ENCODE measurements at places on chromosomes 5 and 9.

DNA sequence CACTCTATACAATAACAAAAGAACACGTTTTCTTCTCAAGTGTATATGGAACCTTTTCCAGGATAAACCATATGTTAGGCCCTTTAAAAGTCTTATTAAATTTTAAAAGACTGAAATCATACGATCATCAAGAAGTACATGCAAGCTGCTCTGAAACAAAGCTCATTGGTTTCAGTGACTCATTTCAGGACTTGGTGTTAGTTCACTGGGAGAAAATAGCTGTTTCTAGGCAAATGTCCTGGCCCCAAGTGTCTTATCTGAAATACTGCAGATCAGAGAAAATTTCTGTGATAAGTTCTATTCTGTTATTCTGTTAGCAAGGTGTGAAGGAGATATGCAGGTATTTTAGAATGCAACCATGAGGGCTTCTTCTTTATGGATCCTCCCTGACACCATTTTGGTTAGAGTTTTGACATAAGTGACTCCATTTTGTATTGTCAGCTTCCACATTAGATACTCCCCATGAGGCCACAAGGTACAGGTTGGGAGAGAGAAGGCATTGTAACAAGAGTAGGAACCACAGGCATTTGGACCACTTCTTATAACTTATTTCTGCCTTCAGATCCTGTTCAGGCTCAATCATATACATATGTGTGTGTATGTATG lies 7.5 kb upstream of the CCDC180 start:
- no peak for DNase-seq

GRCh38 chr5:31078956-31079355 lies 114.5 kb upstream of the CDH6 start:
- DNase-seq, result no peak

- no peak for DNase-seq
Observed at GRCh38 chr5:94562327-94562971, 56.0 kb downstream of the KIAA0825 start.

- no peak for DNase-seq
Observed at GRCh38 chr9:13397661-13398060, 118.2 kb upstream of the MPDZ start.

- no peak for DNase-seq
Observed at GRCh38 chr9:99389087-99390033, 167.3 kb downstream of the SEC61B start.

DNA sequence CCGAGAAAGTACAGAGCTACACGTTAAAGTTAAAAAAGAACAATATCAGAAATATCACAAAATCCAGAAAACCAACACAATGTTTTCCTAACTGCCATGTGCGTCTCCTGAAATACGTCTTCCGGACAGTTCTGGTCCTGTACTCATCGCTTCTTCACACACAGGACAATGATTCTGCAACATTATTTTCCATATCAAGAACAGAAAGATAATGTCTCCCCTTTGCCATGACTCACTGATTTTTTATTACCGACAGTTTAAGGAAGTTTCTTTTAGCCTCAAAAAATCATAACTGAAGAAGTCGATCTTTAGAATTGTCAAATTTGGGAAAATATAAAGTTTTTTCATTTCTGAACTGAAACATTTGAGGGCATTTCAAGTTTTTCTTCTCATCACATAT lies 2.5 kb downstream of the TBC1D9B start:
- no peak for DNase-seq

- no peak for DNase-seq
Observed at GRCh38 chr9:4973902-4974301, 11.2 kb upstream of the JAK2 start.

DNA sequence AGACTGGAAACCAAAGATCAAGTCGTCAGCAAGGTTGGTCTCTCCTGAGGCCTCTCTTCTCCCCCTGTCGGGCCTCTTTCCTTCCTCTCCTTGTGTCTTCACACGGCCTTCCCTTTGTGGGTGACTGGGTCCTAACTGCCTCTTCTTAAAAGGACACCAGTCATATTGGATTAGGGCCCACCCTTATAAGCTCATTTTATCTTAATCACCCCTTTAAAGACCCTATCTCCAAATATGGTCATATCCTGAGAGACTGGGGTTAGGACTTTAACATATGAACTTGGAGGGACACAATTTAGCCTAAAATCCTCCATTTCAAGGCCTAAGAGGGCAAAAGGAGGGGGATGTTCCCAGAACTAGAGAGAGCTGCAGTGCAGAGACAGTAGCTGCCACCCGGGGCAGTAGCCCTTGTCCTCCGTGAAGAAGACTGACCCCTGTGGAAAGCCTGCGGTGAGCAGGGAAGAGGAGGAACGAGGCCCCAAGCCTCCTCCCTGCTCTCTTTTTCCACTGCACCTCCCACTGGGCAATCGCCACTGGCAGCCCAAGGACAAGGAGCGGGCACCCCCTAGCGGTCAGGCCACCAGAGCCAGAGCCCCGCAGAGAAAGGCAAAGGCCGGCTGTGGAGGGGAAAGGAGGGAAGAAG lies 34.9 kb downstream of the CFAP90 start:
- DNase-seq, result peak; percentile 78

DNA sequence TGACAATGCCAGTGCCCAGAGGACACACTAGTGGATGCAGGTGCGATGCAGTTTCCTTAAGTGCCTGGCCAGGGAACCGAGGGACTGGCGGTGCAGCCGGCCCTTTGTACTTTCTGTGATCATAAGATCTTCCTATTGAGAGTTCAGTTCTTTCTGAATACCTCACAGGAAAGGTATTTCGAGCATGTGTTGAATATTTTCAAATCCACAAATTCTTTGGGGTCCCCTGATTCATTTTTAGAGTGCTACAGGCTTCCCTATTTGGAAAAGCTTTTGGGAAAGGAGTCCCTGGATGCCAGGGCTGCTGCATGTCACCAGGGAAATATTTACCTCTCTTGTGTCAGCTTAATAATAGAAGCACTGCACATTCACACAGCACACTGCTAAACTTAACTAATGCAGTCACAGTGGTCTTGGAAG lies 281.5 kb downstream of the GADD45G start:
- no peak for DNase-seq

GRCh38 chr5:131710391-131710790 lies 75.4 kb upstream of the RAPGEF6 start:
- DNase-seq, result no peak

- DNase-seq, result no peak
Observed at GRCh38 chr9:133687856-133688761, 50.0 kb downstream of the SARDH start.

GRCh38 chr5:7955476-7955875 lies 86.5 kb downstream of the MTRR start:
- DNase-seq, result no peak

- DNase-seq, result no peak
Observed at GRCh38 chr9:27787891-27788290, 214.6 kb upstream of the C9orf72 start.

DNA sequence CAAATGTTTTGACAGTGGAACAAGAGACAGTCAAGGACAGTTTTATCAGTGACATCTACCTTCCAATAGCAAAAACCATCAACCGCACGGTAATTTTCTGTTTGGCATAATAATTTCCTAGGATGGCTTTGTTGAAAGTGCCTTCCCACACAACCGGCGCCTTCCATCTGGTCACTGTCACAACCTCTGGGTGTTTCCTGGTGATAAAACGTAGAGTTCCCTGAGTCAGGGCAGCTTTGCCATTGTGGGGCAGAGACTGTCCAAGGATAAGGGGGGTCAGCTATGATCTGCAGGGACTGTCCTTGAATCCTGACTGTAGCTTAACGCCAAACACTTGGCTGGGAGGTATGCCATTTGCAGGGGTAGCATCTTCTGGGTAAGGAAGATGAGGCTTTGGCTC lies 47.6 kb downstream of the GGTA1 start:
- DNase-seq, result no peak

DNA sequence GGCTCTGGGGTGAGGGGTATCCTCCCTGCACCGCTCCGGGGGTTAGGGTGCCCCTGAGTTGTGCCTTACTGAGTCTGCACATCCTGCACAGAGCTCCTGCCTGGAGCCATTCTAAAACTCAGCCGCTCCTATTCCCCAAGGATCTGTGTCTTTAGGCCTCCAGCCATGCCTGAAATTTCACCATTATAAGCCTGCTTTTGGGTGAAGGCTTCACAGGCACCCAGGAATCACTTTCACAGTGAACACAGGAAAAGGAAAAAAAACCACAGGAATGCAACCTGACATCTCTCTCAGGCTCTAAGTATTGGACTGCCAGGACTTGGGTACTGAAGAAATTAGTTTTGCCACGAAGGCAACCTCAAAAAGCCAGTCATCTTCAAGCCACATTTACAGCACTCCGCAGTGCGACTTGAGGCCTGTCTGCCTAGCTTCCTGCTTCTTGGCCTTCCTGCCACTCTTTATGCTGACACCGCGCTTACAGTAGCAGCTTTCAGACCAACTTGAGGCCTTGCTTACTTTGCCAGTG lies 30.9 kb downstream of the GALNT10 start:
- no peak for DNase-seq

- DNase-seq, result no peak
Observed at GRCh38 chr5:95989283-95990048, 27.8 kb upstream of the ELL2 start.

- no peak for DNase-seq
Observed at GRCh38 chr9:121883281-121884056, 209.6 kb downstream of the TTLL11 start.

- peak; percentile 98 for DNase-seq
Observed at GRCh38 chr5:42887097-42887496, 75.4 kb upstream of the SELENOP start.

- DNase-seq, result no peak
Observed at GRCh38 chr5:126552614-126553013, 42.4 kb downstream of the ALDH7A1 start.

GRCh38 chr9:136587944-136588662 lies 42.3 kb upstream of the NOTCH1 start:
- DNase-seq, result no peak

GRCh38 chr5:179840766-179841165 lies 17.9 kb downstream of the MRNIP start:
- no peak for DNase-seq

DNA sequence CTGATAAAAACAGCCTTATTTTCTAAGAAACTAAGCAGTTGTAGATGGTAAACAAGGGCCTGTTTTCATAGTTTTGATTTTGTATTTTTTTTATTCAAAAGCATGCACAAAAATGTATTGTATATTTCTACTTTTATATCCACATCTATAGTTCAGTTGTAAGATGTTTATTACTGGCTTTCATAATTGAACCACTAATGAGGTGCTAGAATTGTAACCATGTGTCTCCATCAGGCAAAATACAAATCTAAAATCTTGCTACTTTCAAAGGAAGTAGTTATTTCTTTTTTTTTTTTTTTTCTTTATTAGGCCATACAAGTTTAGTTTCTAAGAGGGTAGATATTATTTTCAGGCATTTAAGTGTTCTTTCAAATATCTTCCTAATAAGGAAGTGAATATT lies 1755.0 kb downstream of the MAT2B start:
- no peak for DNase-seq

GRCh38 chr5:53006911-53007890 lies 18.0 kb downstream of the ITGA2 start:
- no peak for DNase-seq

- DNase-seq, result peak; percentile 14
Observed at GRCh38 chr5:1111727-1112289, at the start of gene SLC12A7. Gene SLC12A7, minus strand, starts transcription at chr5:1112063. Its CDS starts 72 bp downstream, at chr5:1111991.

DNA sequence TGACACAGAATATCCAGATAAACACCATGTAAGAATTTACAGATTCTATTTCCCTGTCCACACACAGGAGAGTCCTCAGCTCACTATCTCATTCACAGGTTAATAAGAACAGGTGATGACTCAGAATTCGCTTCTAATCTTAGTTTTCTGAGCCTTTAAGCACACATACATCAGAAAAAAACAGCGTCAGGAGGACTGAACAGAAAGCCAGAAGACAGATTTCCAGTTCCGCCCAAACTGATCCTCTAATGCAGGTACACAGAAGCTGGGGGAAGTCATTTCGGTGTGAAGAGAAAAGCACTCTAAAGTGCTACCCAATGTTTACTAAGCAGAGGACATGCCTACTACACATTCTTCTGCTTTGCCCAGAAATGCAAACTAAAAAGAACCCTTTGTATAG lies 1.6 kb downstream of the CEMIP2 start:
- no peak for DNase-seq

DNA sequence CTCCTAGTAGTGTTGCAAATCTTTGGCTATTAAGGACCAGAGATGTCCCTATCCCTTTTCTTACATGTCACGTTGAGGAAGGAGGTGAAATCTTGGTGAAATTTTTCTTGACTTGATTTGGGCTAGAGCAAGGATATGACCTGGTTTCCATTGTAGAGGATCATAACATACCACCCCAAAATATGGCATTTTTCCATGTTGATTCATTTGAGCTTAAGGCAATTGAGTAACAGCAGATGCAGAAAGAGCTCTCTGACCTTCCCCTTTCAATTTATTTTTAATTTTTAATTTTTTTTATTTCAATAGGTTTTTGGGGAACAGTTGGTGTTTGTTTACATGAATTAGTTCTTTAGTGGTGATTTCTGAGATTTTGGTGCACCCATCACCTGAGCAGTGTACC lies 61.2 kb upstream of the MAP1B start:
- DNase-seq, result no peak

DNA sequence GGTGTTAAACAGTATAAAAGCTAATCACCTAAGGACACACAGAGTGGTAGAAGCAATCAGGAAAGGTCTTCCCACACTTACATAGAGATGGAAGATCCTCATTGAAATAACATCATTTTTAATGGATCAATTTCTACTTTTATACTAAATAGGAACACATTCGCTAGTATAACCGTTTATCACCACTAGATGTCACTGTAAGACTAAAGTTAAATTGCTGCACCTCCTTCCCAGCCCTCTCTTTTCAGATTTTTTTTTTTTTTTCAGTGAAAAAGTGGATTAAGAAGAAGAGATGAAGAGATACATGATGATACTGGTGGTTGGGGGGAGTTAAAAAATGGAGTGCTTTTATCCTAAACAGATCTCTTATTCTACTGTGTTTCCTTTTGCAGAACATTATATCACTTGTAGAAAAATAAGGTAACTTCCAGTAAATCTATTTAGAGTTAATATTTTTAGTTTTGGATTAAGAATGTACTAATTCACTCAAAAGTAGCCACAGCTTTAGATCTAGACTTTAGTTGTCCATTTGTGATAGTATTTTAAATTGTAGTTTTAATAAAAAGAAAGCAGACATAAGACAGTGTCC lies 116.9 kb upstream of the ARRDC3 start:
- no peak for DNase-seq

- DNase-seq, result no peak
Observed at GRCh38 chr5:131563434-131564228, 71.4 kb downstream of the RAPGEF6 start.

DNA sequence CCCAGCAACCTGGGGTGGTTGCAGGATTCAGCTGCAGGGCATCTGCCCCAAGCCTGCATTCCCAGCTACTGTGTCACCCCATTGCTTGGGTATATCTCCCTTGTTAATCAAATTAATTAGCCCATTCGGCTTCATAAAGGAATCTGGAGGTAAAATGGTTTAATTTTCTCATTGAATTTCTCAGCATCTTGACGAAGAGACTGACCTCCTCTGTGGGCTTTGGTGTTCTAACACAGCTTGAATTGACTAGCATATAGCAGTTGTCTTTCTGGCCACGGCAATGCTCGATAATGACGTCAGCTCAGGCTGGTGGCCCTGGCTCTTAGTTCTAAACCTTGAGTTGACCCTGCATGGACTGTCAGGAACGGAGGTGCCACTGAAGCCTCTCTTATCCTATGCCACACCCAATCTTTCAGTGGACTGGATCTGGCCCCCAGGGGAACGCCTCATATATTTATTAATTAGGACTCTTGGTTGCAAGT lies 72.4 kb downstream of the MSX2 start:
- no peak for DNase-seq

GRCh38 chr5:30347858-30348257 lies 845.6 kb upstream of the CDH6 start:
- no peak for DNase-seq

- no peak for DNase-seq
Observed at GRCh38 chr9:69583645-69584234, 88.4 kb downstream of the APBA1 start.

GRCh38 chr9:94927762-94928670 lies 201.5 kb downstream of the AOPEP start:
- no peak for DNase-seq

All from DMS153 (cell line).